ENCODE measurements at places on chromosomes 6 and 20.

DNA sequence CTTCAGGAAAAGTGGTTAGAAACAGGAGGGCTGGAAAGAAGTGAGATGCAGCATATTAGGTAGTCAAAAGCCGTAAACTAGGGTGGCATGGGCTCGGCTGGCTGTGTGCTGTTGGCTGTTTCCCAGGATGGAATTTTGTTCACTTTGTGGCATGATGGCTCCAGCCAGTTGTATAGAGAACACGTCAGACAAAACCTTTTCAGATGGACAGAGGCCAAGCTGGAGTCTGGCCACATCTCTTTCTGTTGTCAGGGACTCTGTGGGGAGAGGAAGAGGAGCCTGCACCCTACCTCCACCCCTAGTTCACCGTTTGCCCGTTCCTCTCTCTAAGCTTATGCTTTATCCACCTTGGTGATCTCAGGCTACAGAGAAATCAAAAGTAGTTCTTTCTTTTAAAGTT is 22.0 kb downstream of the C6orf89 start:
- no peak for DNase-seq

GRCh38 chr6:96942676-96943075 is 18.1 kb downstream of the KLHL32 start:
- no peak for DNase-seq

GRCh38 chr20:40008177-40008576 is 680.9 kb downstream of the MAFB start:
- no peak for DNase-seq

DNA sequence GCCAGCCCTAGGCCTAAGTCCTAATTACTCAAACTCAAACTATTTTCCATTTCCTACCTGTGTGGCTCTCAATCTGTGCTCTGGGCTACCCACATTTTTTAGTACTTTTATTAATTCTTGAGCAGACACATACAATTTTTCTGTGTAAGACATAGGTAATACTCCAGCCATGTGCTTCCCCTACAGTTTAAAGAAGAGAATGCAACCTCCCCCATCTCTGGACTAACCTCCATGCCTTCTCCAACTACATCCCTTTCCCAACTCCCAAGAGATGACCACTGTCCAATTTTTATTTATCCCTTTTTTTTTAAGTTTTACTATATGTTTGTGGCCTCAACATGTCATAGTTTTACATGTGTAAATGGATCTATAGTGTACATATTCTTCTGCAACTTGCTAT is 5.8 kb downstream of the HMGN4 start:
- no peak for DNase-seq

- no peak for DNase-seq
These were observed 126.0 kb downstream of the CD83 start for GRCh38 chr6:14243597-14243996.

GRCh38 chr6:67933278-67933677 is 701.8 kb upstream of the ADGRB3 start:
- no peak for DNase-seq

- DNase-seq: no peak
These were observed 6.0 kb upstream of the DNAAF9 start for GRCh38 chr20:3413393-3413889.

DNA sequence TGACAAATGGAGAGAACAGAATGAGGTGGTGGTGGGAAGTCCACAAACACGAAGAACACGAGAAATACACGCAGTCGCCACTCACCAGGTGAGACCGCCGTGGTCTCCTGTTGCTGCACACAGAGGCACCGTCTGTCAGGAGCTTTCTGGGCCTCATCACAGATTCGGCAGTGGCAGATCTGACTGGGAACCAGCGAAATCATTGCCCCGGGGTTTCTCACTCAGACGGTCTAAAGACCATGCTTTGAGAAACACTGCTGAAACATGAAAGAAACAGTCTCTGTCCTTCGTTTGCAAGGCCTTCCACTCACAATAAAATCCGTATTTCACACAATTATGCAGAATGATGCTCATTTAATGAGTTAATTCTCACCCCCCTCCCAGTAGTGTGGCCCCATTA is 130.9 kb upstream of the AFDN start:
- DNase-seq: no peak

DNA sequence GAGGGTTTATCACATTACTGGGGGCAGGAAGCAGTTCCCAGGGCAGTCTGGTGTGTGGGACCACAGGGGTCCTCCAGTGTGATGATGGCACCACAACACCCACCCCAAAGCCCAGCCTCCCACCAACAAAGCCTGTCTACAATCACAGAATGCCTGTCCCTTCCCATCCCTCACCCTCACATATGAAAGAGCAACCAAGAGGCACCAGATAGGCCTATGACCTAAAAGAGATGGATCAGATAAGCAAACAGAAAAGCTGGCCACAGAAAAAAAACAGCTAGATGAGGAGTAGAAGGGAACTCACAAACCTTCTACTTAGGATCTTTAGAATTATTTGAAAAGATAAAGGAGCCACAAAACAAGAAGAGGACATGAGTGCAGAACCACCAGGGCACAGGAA is 54.3 kb downstream of the SERAC1 start:
- no peak for DNase-seq

DNA sequence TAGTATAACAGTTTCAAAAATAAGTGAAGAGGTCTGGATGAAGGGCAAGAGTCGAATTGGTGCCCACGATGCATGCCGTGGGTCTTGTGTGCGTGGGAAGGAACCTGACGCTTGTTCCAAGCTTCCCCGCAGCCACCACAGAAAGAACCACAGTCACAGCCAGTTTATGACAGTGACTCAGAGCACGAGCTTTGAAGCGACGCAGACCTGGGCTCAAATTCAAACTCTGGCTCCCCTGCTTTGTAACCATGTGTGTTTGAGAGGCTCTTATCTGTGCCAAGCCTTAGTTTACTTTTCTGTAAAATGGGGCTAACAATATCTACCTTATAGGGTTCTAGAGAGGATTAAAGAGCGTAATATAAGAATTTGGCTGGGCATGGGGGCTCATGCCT is 65.5 kb downstream of the SYNJ2 start:
- no peak for DNase-seq

- peak; percentile 16 for DNase-seq
These were observed 548 bp upstream of the BCAS4 start for GRCh38 chr20:50794181-50794845.

DNA sequence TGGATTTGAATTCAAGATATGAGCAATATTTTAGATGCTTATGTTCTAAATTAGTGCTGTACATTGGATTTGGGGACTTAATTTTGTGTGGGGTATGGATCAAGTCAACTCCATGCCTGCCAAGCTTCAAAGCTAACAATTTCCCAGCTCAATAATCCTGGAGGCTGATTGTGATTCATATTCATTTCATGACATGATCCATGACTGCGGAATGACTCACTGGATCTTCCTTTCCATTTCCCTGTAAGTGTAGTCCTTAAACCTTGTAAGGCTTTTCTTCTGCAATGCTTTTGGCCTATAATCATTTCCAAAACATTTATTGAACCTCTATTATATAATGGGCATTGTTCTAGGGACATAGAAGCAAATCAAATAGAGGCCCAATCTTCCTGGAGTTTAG is 44.7 kb upstream of the CCN2 start:
- no peak for DNase-seq

DNA sequence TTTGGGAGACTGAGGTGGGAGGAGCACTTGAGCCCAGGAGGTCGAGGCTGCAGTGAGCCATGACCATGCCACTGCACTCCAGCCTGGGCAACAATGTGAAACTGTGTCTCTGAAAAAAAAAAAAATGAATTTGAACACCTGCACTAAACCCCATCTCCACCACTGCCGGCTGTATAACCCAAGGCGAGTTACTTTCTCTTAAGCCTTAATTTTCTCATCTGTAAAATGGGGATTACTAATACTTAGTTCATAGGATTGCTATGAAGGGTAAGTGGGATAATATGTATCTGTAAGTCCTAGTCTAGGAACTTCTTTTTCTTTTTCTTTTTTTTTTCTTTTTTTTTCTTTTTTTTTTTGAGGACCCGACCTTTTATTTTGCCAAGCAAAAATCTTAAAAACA is 61.5 kb downstream of the SHLD1 start:
- no peak for DNase-seq

DNA sequence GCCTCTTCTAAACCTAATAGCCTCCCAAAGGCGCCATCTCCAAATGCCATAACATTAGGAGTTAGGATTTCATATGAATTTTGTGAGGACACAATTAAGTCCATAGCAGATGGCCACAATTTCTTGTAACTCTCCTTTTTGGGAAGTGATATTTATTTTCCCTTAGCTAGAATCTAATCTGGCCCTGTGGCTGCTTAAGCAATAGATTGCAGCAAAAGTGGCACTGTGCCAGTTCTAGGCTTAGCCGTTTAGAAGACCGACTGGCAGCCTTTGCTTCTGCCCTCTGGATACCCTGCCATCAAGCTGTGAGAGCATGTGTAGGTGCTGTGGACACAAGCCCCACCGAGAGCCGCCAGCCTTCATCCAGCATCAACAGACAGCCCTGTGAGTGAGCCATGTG is 15.9 kb upstream of the ADGB start:
- DNase-seq: peak; percentile 47

DNA sequence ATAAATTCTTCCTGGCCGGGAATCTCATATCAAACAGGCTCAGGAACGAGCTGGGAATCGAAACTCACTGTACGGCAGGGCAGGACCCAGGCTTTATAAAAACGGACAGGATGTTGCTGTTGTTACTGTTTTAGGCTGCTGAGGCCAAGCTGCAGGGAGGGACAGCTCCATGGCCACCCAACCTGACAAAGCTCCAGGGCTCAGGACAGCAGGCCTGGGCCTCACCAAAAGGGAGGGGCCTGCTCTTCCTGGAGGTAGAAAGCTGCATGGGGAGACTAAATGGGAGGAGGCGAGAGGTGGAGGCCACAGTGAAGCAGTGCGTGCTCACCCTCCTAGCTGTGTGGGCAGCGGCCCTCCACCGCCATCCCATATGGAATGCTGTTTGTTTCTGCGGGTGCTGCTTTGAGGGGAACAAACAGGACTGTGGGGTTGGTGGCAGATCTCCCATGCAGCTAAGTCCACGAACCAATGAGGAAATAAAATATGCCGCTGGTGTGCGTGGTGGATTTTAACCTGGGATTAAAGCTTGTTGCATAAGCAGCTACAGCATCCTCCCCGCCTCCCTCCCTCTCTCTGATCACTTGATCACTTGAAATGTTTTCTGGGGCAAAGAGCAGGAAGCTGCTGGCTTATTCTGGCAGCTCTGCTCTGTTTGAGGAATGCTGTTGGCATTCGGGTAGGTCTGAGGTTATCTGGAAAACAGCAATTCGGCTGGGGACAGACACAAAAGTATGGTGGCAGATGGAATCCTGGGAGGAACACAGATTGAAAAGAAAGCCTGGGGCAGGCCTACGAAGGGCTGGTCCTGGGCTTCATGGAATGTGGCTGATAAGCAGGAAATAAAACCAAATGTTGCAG is 2.4 kb upstream of the ZMYND8 start:
- DNase-seq: peak; percentile 94

- DNase-seq: peak; percentile 91
These were observed 67.9 kb upstream of the RNF24 start for GRCh38 chr20:4083098-4083865.

GRCh38 chr20:38387953-38388352 is 41.7 kb downstream of the LBP start:
- no peak for DNase-seq

GRCh38 chr6:139323511-139324300 is 31.9 kb upstream of the TXLNB start:
- DNase-seq: peak; percentile 85

- DNase-seq: no peak
These were observed 531.7 kb downstream of the LMBRD1 start for GRCh38 chr6:69265090-69265489.

- DNase-seq: no peak
These were observed 723 bp upstream of the IFT52 start for GRCh38 chr20:43590036-43590391.

GRCh38 chr6:152233547-152234320 is 403.4 kb downstream of the SYNE1 start:
- DNase-seq: no peak

- peak; percentile 67 for DNase-seq
These were observed 277.2 kb downstream of the CDC5L start for GRCh38 chr6:44664716-44665115.

GRCh38 chr6:21067521-21067920 is 526.0 kb upstream of the SOX4 start:
- no peak for DNase-seq

- no peak for DNase-seq
These were observed 19.3 kb upstream of the RNGTT start for GRCh38 chr6:88982720-88983119.

- DNase-seq: no peak
These were observed 13.8 kb downstream of the TREM1 start for GRCh38 chr6:41272591-41273240.

GRCh38 chr6:15522856-15523529 is 139.8 kb downstream of the DTNBP1 start:
- DNase-seq: no peak

GRCh38 chr6:39048481-39049399 is at the start of gene GLP1R:
TSS of gene GLP1R (plus strand) at chr6:39048781. CDS start at chr6:39048841, 60 bp downstream.
- peak; percentile 18 for DNase-seq

DNA sequence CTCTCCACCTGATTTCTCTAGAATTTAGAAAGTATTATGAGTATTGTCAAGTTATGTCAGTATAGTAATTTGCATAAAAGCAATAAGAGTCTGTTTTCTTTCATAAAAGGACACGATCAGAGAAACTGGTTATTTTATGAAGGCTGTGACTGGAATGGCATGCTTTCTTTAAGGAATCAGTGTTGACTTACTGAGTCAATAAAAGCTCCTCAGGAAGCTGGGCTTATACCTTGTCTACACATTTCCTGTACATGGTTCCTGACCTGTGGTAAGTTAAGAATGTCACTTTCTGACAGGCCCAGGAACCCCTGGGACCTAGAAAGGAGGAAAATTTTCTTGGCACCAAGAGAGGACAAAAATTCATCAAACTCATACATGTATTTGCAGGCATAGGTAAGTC is 1224.0 kb upstream of the ADGRB3 start:
- no peak for DNase-seq

- DNase-seq: no peak
These were observed 59.7 kb downstream of the YTHDF1 start for GRCh38 chr20:63156221-63156671.

DNA sequence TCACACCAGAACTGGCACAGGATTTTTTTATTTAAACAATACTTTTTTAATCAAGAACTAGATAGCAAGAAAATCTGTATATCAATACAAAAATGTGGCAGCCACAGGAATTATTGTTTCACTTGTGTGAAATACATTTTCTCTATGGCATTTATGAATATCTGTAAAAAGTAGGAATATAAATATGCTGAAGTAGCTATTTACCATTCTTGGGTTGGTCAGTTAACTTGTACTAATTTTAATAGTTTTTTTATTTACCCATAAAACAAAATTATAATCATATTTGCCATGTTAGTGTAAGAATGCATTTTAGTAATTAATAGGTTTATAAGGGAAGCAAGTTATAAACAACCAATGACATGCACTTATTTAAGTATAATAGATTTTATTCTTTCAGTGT is 31.4 kb upstream of the TMEM30A start:
- DNase-seq: no peak

- DNase-seq: no peak
These were observed 1.2 kb downstream of the SLC35B2 start for GRCh38 chr6:44255871-44256774.

DNA sequence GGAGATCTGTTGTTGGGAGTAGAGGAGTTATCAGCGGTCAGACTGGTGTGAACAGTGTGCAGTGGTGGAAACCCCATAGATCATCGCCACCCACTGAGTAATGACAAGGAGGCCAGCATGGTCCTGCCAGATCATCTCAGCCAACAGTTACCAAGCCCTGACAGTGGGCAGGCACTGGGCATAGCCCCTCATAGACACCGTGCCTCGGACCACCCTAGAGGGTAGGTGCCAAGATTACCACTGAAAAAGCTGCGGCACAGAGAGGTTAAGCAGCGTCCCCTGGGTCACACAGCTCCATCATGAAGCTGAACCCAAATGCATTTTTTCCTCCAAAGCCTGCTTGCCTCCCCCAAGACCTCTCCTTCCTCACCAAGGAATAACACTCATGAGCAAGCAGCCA is 21.5 kb upstream of the BMP7 start:
- no peak for DNase-seq

Data from lung (tissue), 17 donors.